ENCODE measurements at places on chromosomes 2 and 18.
A peak's percentile ranks its signal among the peaks of the same experiment; 100 is the strongest.

GRCh38 chr2:46101557-46102220, 195.5 kb upstream of the EPAS1 start:
- no peak for DNase-seq

GRCh38 chr2:59888015-59888414, 665.4 kb downstream of the BCL11A start:
- peak; percentile 13 for DNase-seq

DNA sequence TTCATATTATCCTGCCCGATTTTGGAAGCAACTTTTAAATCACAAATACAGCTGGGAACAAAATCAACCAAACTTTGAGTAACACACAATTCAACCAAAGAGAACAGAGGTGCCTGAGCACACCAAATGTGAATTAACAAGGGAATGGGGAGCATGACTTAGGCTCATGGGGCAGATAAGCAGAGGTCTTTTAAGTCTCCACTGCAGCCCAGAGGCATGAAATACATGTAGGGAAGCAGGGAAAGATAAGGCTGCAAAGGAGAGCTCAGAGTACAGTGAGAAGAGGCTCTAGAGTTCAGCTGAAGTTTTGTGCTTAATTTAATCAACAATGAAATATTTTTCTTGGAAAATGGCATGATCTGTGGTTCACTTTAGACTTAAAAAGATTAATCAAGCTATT, 49.0 kb downstream of the CYTIP start:
- no peak for DNase-seq

DNA sequence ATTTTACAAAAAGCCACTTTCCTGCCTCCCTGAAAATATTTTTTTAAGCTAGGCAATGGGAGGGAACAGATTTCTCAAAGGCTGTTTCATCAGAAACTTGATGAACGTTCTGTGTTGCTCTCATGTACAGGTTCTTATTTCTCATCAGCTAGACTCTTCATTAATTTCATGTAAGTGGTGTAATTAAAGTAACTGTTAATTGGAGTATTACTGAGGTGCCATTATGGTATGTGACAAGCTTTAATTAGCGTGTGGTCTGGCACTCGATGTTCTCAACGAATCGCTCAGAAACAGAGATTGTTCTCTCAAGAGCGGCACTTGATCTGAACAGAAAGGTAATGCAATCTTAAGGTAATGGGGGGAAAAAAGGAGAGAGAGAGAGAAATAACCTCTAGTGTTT, 81.9 kb upstream of the MYCN start:
- DNase-seq = no peak

- no peak for DNase-seq
Measured at GRCh38 chr2:231924889-231925275, 1.3 kb downstream of the NPPC start.

DNA sequence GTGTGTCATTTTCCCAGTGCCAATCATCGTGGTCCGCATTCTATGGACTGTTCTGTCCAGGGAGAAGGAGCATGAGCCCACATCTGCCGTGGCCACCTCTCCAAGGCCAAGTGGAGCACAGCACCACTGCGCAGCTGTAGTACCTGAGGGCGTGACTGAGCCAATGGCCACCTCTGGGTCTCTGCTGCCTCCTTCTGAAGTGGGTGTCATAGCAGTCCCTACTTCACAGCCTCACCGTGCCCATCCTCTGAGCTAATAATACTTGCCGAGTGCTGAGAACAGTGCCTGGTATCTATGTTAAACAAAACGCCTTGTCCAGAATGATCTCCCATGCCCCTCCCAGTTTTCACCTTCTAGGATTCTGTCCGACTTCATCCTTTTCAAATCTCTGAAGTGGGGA, 256.1 kb downstream of the PRKCE start:
- no peak for DNase-seq

GRCh38 chr2:10654069-10654468, 35.7 kb downstream of the NOL10 start:
- DNase-seq = peak; percentile 40

DNA sequence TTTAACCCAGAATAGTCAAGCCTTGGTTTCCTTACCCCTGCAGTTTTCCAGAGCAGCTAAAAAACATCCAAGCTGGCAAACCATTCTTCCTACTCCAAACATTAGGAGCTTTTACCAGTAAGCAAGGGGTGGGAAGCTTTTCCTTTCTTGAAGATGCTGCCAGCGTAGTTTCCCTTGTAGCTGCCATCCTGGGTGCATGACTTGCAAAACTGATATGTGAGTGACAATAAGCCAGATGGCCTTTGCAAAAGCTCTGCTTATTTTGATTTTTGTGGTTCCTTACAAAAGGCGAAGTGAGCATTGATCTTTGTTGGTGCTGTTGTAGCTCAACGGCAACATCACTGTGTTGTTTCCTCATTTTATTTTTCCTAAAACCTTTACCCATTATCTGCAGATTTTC, 138.8 kb downstream of the WDSUB1 start:
- DNase-seq = no peak

DNA sequence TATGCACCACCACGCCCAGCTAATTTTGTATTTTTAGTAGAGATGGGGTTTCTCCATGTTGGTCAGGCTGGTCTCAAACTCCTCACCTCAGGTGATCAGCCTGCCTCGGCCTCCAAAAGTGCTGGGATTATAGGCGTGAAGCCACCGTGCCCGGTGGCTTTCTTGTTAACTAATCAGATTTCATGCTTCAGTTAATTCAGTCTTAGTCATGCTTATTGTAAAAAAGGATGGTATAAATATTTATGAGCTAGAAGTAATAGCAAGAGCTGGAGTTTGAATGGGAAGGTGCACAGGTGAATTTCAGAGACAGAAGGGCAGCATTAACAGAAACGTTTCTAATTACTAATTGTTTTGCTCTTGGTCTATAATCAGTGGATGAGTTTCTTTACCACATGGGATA, 10.3 kb downstream of the GEMIN6 start:
- DNase-seq = no peak

- no peak for DNase-seq
Measured at GRCh38 chr2:166341426-166341825, 34.3 kb downstream of the SCN9A start.

- DNase-seq = no peak
Measured at GRCh38 chr2:58842501-58843155, 601.5 kb upstream of the FANCL start.

DNA sequence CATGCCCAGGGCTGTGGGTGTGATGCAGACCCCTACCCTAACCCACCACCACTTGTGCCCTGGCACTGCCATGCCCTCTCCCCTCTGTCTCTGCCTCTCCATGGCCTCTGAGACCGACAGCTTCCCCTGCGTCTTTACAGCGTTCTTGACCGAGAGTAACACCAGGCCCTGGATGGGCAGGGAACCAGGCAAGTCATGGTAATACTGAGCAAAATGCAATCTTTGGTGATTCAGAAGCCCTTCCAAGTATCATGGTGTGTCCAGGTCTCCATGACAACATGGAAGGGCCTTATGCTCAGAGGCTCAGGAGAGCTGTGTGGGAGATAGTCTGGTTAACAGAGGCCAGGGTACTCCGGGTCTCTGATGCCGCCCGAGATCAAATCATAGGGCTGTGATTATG, 176.1 kb downstream of the KLHL29 start:
- DNase-seq = no peak

GRCh38 chr2:44170311-44170717, 1.6 kb downstream of the PPM1B start:
- DNase-seq = no peak

All from CD4-positive, alpha-beta T cell (primary cell).